NCI-H1092 (cell line): ENCODE measurements at places on chromosomes 6 and 20.

- no peak for DNase-seq
Measured at GRCh38 chr6:81613606-81614005, 138.9 kb downstream of the TENT5A start.

DNA sequence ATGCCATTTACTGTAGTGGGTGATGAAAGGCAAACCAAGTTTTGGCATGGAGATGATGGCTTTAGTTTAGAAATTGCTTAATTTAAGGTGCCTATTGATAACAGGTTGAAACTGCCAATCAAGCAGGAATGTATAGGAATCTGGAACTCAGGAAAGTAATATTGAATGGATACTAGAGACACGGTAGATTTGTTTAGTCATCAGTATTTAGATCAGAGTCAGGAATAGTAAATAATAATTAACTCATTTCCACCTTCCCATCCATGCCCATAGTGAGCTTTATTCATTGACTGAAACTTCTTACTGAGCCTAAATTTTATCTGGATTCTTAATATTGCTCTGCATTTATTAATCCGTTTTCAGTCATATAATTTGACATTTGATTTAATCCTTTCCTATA, 500.3 kb downstream of the NKAIN2 start:
- DNase-seq: no peak

DNA sequence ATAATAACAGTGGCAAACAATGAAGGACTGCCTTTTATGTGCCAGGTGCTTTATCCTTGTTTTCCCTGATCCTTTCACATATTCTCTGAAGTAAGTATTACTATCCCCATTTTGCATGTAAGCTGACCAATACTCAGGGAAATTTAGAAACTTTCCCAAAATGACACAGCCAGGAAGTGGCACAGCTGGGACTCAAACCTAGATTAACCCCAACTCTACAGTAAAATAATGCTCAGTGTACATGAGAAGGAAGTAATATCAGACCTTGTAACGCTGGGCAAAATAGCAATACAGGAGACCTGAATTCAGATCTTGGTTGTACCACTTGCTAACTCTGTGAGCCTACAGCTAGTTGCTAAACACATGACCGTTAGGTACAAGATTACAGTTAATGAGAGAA, 26.8 kb upstream of the NRSN1 start:
- no peak for DNase-seq

DNA sequence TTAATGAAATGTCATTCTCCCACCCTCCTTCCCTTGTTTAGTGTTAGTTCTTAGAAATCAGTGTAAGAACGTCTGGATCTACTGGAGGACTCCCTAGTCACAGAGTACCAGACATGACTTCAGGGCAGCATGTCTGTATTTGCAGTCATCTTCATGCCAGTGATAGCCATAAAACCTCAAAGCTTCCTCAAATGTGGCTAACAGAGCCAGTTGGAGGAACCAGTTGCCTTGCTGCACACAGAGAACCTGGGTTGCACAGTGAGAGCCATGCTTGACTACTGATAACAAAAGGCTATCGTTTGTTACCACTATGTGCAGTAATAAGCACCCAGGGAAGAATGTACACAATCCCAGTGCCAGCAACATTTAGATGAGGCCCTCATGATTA, 20.1 kb downstream of the NT5E start:
- no peak for DNase-seq

GRCh38 chr6:19851241-19852089, 14.3 kb downstream of the ID4 start:
- peak; percentile 45 for DNase-seq

DNA sequence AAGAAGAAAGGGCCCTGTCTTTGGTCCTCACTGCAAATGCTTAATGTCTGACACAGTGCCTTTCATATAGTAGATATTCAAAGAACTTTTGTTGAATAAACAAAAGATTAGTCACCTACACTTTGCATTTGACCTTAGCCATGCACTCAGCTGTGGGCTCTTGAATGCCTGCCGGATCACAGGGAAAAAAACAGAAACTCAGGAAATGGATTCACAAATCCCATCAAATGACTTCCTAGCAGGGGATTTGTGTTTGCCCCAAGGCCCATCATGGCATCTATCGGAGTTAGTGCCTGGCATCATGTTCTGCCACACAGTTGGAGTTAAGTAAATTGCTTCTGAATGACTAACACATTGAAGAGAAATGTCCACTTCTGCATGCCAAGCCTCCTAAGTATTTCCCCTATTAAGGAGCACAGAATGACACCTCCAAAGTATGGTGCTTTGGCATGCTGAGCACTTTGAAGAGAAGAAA, 72.3 kb upstream of the DST start:
- no peak for DNase-seq

- no peak for DNase-seq
Measured at GRCh38 chr20:8981482-8981881, 87.4 kb upstream of the PLCB4 start.

- no peak for DNase-seq
Measured at GRCh38 chr6:16851044-16851540, 89.8 kb upstream of the ATXN1 start.

DNA sequence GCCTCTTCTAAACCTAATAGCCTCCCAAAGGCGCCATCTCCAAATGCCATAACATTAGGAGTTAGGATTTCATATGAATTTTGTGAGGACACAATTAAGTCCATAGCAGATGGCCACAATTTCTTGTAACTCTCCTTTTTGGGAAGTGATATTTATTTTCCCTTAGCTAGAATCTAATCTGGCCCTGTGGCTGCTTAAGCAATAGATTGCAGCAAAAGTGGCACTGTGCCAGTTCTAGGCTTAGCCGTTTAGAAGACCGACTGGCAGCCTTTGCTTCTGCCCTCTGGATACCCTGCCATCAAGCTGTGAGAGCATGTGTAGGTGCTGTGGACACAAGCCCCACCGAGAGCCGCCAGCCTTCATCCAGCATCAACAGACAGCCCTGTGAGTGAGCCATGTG, 15.9 kb upstream of the ADGB start:
- DNase-seq: no peak

DNA sequence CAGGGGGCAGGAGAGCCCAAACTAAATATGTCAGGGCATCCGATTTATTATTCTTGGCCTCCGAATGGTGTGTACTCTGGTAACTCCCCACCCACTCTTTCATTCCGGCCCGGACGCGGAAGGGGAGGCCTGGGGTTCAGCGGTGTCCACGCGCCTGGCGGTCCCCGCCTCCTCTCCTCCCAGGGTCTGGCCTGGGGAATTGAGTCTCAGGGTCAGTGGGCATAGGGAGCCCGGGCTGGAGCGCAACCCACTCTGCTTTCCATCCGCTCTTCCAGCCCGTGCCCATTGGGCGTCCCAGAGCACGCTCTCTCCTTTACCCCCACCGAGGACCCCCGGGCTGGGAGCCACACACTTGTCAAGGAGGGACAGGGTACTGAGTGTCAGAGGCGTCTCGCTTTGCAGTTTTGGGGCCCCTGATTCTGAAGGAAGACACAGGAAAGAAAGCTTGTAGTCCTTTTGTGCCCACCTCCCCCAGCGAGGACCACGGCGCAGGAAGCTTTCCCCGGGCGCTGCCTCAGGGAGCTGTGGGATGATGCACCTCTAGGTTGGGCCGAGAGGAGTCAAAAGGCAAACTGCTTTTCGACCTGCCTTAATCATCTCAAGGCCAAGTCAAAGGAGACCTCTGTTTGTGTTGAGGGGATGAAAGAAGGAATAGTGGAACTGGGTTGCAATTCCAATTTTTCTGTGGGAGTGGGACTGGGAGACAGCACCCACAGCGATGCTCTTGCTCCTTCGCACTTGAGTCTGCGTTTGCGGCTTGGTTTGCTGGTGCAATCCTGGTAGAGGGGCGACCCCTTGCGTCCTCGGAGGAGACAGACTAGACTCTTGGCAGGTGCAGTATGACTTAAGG, 2.5 kb downstream of the RSPO3 start:
- peak; percentile 29 for DNase-seq

GRCh38 chr20:9506280-9506821, 8.0 kb upstream of the LAMP5 start:
- DNase-seq: no peak

DNA sequence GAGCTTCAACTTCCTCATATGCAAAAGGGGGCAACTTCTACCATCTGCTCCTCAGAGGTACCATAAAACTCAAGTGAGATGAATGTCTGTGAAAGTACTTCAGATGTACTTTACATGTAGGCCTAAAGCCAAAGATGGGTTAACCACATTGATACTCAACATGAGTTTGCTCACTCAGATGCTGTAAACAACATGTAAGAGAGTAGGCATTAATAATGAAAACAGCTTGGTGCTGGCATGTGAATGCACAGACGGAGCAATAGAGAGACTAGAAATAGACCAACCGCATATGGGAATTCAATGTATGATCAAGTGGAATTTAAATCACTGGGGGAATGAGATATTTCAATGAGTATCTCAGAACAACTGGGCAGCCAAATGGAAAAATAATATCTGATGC, 143.8 kb upstream of the CDYL start:
- no peak for DNase-seq

- no peak for DNase-seq
Measured at GRCh38 chr6:137028912-137029311, 15.9 kb downstream of the IL20RA start.

DNA sequence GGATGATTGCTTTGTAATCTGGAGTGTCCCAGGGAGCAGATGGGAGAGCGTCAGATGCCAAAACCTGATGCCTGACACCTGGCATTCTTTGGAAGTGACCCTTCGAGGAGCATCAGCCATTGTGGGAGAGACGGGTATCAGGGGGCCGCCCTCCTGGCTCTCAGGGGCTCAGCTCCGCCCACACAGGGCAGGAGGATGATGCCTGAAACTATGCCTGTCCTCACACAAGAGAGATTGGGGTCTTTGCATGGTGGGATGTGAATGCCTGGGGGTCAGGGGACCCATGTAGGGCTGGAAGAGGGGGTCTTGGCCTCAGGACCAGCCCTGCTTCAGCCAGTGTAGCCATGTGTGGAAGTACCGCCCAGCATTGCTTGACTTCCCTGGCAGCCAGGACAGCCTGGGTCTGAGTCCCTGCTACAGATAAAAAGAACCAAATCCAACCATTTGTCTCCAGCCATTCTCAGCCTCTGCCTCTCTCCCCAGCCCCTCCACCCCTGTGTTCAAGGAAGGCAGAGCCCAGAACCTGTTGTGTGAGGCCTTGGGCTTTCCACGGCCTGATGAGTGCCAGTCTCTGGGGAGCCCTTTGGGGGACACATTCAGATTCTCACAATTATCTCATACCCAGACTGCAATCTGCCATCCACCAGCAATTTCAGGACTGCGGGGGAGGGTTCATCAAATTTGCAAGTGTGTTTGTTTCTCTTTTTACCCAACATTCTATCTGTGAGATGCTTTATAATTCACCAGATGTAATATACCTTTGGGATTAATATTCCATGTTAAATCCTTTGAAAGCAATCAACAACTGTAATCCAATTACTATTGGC, 371.2 kb downstream of the PREX1 start:
- DNase-seq: no peak

GRCh38 chr6:53268858-53269608, 79.7 kb downstream of the ELOVL5 start:
- no peak for DNase-seq

DNA sequence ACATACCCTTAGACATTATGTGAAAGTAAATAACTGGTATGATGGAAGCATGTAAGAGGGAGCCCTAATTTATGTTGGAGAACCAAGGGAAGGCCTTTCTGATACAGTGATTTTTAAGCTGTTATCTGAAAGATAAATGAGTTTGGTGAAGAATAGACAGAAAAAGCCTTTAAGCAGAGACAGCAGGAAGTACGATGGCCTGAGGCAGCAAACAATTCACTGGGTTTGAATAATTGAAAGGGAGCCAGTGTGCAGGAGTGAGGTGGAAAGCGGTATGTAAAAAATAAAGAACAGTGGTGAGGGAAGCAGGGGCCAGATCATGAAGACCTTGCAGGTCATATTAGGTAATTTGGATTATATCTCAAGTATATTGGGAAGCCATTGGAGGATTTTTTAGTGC, 4.1 kb upstream of the RAB23 start:
- no peak for DNase-seq

GRCh38 chr6:91166271-91167046, 579.6 kb upstream of the MAP3K7 start:
- no peak for DNase-seq

DNA sequence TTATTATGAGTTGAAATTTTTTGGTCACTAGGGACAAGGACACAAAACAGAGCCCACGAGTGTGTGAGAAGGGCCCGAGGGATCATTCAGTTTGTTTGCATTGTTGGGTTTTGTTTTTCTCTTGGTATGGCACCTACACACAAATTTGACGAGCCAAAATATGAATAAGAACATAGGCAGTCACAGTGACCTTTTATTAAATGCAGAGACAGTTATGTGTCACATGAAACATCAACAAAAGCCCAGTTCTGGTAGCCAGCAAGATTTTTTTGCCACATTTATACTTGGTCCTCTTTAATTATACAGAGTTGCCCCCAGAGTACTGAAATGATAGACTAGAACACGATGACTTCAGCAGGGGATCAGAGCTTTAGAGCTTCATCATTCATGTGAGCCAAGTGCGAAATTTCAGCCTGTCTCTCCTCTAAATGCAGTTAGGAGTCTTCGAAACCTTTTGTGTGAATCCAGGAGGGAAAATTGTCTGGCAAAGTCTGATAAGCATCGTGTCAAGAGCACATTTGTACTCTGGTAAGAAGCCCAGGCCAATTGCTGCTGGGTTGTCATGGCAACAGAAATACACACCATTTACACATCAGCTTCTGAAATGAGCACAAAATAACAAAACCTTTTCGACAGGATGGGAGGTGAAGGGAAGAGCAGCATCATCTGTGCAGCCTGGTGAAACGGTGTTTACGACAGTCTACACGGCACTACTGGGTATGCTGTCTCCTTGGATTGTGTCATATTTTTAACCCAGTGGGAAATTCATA, 79.2 kb upstream of the RIPOR2 start:
- peak; percentile 36 for DNase-seq

DNA sequence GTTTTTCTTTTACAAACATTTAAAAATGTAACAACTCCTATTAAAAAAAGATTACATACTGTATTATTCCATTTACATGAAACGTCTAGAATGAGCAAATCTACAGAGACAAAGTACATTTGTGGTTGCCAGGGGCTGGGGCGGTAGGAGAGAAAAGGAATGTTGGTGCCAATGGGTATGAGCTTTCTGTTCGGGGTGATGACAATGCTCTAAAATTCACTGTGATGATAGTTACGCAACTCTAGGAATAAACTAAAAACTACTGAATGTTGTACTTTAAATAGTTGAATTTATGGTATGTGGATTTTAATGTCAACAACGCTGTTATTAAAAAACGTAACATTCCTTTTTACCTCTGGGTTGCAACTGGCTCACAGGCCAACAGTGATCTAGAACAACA, 211.1 kb downstream of the GMDS start:
- DNase-seq: no peak

GRCh38 chr6:117270055-117270842, 4.9 kb downstream of the VGLL2 start:
- DNase-seq: no peak

DNA sequence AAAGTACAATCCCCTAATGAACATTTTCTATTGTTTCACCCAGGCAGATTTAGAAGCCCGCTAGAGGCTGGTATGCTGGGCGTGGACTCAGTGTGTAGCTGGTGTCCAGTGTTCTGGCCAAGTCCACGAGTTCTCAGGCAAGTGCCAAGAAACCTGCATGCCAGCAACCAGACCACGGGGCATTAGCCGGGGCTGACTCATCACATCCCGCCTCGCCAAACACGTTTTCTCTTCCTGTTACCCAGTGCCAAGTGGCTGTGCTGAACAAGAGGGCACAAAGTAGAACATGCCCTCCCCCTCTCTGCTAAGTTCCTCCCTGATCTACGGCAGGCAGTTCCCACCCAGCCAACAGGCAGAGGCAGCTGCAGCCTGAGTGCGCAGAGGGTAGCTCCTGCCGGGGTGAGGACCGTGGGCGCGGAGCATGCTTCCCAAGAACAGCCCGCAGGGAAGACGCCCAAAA, 29.6 kb downstream of the RAMACL start:
- no peak for DNase-seq
